ENCODE measurements at places on chromosomes 11 and 22.

GRCh38 chr11:7638710-7639642, 34.3 kb downstream of the CYB5R2 start:
- DNase-seq: no peak

GRCh38 chr11:104442321-104442720, 278.4 kb upstream of the PDGFD start:
- no peak for DNase-seq

DNA sequence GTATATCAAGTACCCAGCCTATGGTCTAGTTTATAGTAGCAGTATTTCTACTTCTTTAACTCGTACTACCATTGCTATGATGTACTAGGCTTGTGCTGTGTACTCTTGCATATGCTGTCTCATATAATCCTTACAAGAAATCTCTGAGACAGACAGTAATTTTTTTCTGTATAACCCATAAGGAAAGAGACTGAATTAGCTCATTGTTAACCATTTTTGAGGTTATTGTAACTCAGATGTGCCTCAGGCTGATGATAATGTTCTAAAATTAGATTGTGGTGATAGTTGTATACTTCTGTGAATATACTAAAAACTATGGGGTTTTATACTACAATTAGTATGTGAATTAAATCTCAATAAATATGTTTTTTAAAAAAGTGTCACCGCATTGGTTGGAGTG, 112.2 kb upstream of the RRM1 start:
- no peak for DNase-seq

DNA sequence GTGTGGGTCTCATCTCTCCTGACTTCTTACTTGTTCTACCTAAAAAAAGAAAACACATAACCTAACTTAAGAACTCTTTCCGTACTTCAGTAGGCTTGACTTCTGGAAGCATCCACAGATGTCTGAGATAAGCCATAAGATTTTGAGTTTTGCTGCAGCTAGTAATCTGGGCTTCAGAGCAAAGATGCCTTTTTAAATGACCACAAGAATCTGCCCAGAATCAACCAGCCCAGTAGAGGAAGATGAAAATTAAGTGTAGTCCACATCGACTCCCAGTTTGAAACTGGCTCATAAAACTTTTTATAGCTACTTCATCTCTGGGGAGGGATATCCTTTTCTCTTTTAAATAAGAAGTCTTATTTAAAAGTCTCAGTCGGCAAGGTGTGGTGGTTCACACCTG, 10.7 kb downstream of the DENND5A start:
- DNase-seq: no peak

DNA sequence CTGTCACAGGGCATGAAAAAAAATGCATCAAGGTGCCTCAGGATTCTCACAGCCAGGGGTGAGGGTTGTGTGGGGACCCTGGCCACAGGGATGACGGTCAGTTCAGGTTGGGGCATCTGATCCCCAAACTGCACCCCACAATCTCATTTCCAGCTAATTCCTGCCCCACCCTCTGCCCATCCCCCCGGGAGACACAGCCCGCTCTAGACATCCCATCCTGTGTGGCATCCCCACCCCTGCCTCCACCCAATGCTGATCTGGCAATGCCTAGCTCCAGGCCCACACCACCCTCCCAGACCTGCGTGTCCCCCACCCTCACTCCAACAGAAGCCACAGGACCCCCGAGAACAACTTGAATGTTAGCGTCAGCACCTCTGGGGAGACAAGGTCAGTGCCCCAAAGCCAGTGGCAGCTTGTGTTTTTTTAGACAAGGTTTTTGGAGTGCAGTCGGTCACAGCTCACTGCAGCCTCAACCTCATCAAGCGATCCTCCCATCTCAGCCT, 25.3 kb downstream of the TSPAN4 start:
- DNase-seq: no peak

- DNase-seq: no peak
Observed at GRCh38 chr11:75421035-75421602, 11.9 kb downstream of the KLHL35 start.

DNA sequence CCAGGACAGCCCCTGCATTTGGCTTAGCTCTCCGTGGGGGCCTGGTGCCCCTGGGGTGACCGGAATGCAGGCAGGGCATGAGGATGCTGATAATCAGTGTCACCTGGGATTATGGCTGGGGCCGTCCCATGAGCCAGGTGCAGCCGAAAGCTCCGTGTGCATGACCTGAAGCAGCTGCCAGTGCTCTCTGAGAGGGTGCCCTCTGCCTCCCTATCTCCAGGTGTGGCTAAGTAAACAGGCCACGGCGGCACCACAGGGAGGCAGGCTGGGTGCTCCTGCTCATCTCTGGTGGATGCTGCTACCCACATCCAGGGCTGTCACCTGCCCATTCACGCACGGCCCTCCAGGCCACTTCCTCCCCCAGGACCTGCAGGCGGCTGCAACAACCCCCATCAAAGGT, 29.8 kb downstream of the DUSP8 start:
- DNase-seq: no peak

- DNase-seq: no peak
Observed at GRCh38 chr11:65781152-65781961, 581 bp upstream of the AP5B1 start.

DNA sequence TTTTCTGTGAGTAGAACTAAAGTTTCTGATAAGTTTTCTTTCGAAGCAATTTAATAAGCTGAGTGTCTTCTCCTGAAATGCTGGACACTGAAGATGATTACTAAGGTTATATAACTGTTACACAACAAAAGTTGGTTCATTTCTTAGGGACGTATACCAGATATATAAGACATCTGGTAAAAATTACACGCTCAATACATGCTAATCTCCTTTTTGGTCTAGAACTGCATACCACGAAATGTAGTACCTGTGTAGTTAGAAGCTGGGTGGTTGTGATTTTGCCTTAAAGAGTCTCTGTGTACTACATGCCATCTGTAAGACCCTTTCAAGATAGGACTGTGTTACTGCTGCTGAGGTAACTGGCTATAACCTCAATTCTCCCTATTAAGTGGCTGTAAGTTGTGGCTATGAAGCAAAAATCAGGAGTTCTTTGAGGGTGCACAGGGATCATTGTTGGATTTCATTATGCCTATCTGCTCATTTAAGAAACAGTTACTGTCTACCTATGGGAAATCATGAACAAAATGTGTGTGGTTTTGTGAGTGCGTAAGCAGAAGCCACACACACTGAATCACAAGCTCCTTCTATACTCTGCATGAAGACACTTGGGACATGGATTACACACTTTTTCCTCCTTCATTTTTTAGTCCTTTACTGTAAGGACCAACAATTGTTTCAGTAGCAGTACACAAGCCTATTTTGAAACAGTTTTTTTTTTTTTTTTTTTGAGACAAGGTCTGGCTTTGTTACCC, 195.9 kb downstream of the SWAP70 start:
- DNase-seq: peak; percentile 89

- DNase-seq: peak; percentile 1
Observed at GRCh38 chr11:25068451-25068850, 571.6 kb downstream of the LUZP2 start.

- DNase-seq: peak; percentile 47
Observed at GRCh38 chr22:27581688-27582087, 219.9 kb downstream of the MN1 start.

DNA sequence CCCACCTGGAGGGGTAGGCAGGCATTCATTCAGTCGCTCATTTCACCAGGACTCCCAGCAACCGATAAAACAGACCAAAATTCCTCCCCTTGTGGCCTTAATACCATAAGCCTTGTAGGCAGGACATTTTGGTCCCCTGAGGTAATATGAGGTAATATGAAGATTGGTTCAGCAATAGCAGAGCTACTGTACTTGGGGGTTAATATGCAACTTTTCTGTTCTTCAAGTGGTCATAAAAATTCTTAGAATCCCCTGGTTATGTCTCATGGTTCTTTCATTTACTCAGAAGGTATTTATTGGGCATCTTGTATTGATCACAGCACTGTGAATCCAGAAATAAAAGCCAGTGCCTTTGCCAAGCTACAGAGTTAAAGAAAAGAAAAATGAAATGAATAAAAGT, 29.8 kb downstream of the SHISA8 start:
- DNase-seq: no peak

- no peak for DNase-seq
Observed at GRCh38 chr11:132358573-132358953, 988.1 kb downstream of the NTM start.

DNA sequence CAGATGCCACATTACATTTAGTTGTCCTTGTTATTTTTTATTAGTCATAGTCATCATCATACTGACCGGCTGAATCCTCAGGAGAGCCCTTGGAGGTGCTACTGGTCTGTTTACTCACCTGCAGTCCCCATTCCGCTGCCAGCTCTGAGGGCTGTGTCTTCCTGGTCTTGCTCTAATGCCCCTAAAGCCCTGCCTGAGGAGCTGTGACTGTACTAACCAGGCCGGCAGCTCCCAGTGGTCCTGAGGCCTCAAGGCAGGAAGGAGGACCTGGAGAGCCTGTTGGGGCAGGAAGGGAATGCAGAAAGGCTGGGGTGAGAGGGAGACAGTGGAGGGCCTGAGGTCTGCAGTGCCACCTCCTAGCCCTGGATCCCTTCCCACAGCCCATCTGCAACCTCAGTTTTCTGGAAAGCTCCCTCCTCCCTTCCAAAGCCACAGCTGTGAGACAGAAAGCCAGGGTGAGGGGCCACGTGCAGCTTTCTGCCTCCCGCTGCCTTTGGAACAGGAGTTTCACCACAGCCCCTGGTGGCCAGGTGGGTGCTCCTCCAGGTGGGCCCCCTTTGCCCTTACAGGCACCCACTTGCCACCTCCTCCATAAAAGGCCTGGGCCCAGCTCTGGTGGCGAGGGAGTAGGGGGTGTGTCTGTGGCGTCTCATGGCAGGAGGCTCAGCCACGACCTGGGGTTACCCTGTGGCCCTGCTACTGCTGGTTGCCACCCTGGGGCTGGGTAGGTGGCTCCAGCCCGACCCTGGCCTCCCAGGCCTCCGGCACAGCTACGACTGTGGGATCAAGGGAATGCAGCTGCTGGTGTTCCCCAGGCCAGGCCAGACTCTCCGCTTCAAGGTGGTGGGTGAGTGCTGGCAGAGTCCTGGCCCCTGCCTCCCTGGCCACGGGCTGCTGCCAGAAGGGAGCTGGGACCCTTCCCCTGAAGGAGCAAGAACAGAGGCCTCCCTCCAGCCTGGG, at the start of gene ZP1:
Gene ZP1 (plus strand): TSS at position 632 of the 960 bp plus-strand sequence. CDS start 20 bp downstream, at position 652.
- DNase-seq: no peak

DNA sequence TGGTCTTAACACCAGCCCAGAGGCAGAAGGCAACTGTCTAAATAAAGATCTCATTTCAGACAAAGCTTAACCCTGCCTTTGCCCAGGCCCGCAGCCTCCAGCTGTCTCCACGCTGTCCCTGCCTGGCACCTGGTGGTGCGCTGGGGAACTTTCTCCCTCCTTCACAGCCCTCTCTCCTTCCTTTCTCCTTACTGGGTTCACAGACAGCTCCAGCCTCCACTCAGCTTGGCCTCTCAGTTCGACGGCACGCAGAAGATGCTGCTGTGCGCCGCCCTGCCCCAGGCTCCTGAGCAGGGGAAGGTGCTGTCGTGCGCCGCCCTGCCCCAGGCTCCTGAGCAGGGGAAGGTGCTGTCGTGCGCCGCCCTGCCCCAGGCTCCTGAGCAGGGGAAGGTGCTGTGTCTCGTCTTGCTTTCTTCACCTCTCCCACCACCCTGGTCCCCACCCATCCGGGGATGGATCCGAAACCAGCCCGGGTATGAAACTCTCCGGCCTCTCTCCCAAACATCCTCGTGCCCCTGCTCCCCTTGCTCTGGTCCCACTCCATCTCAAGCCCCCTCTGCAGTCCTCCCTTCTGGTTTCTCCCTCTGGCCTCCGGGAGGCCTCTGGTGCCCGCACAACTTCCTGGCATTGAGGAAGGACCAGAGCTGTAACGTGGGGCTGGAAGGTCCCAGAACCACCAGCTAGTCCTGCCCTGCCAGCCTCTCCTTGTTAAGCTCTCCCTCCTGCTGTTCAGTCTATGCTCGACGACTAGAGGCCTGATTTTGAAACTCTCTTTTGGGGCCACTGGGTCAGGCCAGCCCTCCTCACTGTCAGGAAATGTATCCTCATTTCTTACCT, 22.9 kb upstream of the JAM3 start:
- DNase-seq: no peak

GRCh38 chr11:13358596-13359270, 81.1 kb downstream of the BMAL1 start:
- peak; percentile 77 for DNase-seq

DNA sequence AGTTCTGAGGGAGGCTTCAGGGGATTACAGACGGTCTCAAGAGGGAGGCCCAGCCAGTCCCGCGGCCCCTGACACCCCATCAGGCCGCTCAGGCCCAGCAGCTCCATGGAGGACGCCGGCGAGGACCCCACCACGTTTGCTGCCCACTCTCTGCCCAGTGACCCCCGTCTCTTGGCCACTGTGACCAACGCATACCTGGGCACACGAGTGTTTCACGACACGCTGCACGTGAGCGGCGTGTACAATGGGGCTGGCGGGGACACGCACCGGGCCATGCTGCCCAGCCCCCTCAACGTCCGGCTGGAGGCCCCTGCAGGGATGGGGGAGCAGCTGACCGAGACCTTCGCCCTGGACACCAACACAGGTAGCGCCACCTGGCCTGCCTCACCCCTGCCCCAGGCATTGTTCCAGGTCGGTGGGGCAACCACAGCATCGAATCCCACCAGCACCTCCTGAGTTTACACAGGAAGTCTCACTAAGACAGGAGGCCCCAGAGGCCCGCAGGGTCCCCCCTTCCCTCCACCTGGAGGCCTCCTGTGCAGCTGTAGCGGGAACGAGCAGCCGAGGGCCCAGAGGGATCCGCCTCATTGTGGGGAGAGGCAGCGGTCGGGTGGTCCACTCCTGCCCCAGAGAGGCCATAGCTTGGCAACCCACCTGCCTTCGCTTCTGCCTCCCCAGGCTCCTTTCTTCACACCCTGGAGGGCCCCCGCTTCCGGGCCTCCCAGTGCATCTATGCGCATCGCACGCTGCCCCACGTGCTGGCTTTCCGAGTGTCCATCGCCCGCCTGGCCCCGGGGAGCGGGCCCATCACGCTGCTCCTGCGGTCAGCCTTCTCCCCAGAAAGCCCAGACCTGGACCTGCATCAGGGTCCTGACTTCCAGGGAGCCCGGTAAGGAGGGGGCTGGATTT, 1.0 kb downstream of the PGGHG start:
- no peak for DNase-seq

GRCh38 chr11:66172146-66172545, 96.3 kb upstream of the RAB1B start:
- peak; percentile 18 for DNase-seq

GRCh38 chr11:114271316-114271715, 24.9 kb upstream of the NNMT start:
- no peak for DNase-seq

- DNase-seq: no peak
Observed at GRCh38 chr11:71504531-71504930, 22.5 kb upstream of the KRTAP5-7 start.

- peak; percentile 51 for DNase-seq
Observed at GRCh38 chr22:50271519-50271970, 1.4 kb upstream of the MAPK11 start.

DNA sequence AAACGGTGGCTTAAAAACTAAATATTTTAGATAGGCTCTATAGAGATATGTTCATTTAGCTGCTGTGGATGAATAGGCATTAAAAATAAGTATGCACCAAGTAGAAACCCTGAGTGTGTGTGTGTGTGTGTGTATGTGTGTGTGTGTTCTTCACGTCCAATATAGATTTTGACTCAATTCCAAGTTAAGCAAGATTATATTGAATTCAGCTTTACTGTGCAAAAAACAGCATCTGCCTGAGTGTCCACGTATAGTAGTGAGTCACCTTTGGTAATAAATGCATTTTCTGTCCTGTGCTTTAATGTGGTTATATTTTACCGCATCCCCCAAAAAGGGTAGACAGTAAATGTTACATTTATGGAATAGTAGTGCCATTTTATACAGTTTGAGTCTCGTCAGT, 71.2 kb downstream of the PDHX start:
- peak; percentile 86 for DNase-seq
